ENCODE measurements at places on chromosomes 11 and 22.

GRCh38 chr11:128174465-128175291 lies 412.7 kb downstream of the ETS1 start:
- no peak for DNase-seq

DNA sequence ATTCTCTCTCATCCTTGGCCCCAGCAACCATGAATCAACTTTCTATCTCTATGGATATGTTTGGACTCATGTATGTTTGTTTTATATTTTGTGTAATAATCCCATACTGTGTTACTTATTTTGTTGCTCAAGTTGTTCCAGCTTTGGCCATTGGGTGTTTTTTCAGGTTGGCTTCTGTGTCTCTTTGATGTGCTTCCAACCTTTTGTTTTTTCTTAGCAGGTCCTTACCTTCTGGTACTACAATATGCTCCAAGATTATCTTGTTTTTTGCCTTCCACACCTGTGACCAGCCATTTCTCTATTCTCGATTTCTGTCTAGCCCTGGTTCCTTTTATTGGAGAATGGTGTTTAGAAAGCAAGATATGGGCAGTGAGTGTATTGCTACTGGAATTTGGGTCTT lies 14.2 kb downstream of the GVQW3 start:
- DNase-seq = no peak

GRCh38 chr11:86641537-86642261 lies 30.7 kb downstream of the ME3 start:
- no peak for DNase-seq

DNA sequence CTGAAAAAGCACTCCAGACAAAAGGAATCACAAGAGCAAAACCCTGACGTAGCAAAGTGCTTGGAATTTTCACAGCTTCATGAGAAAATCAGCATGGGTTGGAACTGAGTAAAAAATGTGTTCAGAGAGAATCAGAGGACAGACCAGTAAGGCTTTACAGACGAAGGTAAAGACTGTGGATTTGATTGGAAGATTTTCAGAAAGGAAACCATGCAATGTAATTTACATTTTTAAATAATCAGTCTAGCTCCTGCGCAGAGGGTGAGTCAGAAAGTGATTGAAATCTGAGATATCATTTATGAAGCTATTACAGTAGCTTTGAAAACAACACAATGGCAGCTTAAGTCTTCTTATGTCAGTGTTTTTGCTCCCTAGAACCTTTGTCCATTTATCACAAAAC lies 1122.3 kb downstream of the LRRC4C start:
- no peak for DNase-seq

DNA sequence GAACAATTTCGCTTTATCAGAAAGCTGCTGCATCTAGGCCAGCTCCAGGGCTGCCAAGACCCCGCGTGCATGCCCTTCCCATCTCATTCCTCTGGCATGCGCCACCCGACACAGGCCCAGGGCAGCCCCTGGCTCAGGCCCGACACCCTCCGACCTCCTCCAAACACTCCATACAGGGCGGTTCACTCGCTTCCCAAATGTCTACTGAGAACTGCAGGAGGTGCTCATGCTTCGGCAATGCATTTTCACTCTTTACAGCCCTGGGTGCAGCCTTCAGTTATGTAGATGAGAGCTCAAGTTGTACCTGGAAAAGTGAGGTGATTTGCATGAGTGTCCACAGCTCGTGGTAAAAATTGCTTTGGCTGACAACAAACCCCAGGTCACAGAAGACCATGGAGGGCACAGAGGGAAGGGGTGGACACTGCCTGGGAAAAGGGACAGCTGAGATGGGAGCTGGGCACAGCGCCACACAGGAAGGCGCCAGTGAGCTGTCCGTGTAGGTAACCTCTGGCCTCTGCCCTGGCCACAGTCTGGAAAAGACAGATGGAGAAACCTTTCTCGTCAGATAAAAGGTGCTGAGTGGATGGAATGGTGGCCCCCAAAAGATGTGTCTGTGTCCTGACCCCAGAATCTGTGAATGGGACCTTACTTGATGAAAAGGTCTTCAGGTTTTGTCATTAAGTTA lies 1351.9 kb downstream of the BRD1 start:
- DNase-seq = no peak

GRCh38 chr22:22098457-22099193 lies 116.0 kb upstream of the TOP3B start:
- DNase-seq = no peak

- DNase-seq = no peak
These were observed 40.6 kb downstream of the MPPED2 start for GRCh38 chr11:30545507-30545906.

DNA sequence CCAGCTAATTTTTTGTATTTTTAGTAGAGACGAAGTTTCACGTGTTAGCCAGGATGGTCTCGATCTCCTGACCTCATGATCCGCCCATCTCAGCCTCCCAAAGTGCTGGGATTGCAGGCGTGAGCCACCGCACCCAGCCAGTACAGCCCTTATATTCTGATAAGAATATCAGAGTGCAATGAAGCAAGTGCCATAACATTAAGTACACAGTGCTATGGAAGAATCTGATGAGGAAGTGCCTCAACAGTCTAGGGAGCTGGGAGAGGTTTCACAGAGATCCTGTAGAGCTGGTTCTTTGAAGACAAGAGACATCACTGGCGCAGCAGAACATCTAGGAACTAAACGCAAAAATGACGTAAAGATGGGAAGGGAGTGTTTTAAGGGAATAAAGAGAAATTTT lies 2.1 kb downstream of the RTCB start:
- DNase-seq = no peak

- no peak for DNase-seq
These were observed 469.8 kb upstream of the KIRREL3 start for GRCh38 chr11:127470306-127470884.

- no peak for DNase-seq
These were observed 1.6 kb upstream of the PHLDA2 start for GRCh38 chr11:2930704-2931419.

DNA sequence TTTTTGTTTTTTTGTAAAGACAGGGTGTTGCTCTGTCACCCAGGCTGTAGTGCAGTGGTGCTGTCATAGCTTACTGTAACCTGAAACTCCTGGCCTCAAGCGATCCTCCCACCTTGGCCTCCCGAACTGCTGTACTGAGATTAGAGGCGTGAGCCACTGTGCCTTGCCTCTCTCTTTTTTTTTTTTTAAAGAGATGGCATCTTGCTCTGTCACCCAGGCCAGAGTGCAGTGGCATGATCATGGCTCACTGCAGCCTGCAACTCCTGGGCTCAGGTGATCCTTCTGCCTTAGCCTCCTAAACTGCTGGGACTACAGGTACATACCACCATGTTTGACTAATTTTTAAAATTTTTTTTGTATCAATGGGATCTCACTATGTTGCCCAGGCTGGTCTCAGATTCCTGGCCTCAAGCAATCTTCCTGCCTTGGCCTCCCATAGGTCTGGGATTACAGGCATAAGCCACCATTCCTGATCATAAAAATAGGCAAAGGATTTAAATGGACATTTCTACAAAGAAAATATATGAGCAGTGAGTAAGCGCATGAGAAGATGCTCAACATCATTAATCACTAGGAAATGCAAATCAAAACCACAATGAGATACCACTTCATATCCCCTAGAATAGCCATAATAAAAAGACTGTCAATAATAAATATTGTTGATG lies 17.3 kb upstream of the CLNS1A start:
- no peak for DNase-seq

DNA sequence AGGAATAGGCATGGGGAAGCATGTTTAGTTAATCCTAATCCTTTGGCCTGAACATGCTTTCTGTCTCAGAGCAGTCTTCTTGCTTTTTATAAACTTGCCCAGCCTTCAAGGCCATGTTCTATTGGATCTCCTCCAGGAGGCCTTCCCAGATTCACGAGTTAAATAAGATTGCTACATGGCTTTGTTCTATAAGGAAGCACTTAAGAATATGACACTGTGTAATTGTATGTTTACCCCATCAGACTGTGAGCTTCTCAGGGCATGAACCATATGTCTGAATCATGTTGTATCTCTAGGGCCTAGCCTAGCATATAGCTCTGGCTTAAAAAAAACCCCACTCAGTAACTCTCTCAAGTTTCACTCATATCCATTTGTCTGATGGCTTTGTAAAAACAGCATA lies 26.4 kb upstream of the UCP3 start:
- no peak for DNase-seq

DNA sequence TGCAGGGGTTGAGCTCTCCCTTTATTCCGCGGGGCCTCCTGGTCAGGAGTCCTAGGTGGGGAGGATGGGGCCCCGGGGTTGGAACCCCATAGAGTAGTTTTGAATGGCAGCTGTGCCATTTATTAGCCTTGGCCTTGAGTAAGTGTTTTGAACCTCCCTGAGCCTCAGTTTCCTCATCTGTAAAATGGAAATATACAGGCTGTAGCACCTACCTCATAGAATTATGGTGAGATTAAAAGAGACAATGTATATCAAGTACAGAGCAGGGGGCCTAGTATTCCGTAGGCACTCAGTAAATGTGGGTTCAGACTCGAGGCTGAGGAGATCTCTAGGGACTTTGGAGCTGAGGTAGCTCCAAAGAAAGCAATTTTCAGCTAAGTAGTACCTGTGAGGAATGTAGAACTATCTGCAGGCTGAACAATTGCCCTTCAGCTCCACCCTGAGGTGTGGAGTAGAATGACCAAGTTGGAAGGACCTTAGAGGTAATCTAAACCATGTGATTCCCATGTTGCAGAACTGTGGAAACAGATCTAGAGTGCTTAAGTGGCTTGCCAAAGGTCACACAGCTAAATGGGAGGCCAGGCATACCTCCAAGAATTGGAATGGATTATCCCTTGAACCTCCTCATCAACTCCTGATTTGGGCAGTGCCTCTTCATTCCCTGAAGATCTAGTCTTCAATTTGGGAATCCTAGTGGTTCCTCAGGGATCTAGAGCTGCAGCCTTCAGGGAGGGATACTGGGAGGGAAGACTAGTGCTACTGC lies 682 bp downstream of the PGAP2 start:
- no peak for DNase-seq

- DNase-seq = no peak
These were observed 1.1 kb downstream of the ZBTB44 start for GRCh38 chr11:130313383-130314183.

DNA sequence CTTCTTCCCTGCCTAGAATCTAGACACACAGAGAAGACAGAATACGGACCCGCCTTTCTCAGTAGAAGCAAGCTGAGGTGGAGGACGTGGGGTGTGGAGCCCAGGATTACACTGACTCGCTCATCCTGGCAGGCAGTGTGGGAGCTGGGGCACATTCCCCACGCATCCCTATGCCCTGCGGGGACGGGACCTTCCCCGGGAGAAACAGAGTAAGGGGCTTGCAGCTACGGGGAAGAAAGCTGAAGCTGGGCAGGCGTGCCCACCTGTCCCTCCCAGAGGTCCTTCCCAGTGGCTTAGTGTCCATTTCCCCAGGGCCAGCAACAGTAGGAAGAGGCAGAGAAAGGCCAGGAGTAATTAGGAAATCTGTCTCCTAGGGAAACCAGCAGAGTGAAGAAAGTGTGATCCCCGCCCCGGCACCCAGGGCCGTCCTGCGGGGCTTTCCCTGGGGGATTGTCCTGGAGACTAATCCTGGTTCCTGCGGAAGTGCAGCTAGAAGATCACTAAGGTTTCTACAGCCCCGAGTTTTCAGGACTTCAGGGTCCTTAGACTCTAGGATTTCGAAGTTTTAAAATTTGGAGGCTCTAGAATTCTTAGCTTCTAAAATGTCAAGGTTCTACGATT lies 7.8 kb downstream of the DNAJB13 start:
- DNase-seq = no peak

DNA sequence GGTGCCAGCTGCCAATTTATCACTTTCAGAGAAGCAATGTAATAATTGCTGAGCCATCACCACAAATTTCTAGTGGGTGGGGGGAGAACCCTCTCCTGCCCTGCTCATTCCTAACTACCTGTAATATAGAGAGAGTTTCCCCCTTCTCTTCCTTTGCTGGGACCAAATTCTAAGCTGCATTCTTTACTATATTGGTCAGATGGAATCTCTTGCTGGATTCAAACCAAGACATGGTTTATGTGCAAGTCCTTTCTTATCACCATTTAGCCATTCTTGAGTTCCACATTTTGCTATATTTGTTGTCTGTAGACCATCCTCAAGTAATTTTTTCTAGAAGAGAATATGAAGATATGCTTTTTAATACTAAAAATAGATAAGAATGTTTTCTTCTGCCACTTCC lies 452.1 kb downstream of the MN1 start:
- no peak for DNase-seq

- DNase-seq = no peak
These were observed 80.3 kb downstream of the ETS1 start for GRCh38 chr11:128506999-128507611.

DNA sequence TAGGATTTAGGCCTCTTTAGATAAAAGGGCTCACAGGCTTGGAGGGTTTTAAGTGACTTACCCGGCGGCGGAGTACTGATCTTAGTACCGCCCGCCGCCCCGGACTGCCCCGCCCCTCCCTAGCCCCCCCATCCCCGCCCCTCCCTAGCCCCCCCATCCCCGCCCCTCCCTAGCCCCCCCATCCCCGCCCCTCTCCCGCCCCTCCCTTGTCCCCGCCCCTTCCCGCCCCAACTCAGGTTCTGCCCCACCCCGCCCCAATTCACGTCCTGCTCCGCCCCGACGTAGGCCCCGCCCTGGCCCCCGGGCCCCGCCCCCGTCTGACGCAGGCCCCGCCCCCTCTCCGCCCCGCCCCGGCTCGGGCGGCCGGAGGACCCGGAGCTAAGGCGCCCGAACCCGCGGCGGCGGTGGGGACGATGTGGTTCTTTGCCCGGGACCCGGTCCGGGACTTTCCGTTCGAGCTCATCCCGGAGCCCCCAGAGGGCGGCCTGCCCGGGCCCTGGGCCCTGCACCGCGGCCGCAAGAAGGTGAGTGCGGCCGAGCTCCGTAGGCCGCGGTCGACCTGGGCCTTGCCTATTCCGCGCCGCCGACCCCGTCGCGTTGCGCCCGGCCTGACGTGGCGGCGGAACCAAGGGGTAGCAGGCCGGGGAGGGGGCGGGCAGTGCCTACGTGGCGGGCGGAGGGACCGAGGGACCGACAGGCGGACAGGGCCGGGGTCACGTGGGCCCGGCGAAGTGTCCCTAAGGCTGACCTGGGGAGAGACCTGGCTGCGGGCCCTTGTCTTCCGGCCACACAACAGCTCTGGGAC lies at the start of gene SCYL1:
SCYL1 (plus strand) TSS at position 343 of the 805 bp plus-strand sequence; CDS start at position 414, 71 bp downstream.
- DNase-seq = no peak

DNA sequence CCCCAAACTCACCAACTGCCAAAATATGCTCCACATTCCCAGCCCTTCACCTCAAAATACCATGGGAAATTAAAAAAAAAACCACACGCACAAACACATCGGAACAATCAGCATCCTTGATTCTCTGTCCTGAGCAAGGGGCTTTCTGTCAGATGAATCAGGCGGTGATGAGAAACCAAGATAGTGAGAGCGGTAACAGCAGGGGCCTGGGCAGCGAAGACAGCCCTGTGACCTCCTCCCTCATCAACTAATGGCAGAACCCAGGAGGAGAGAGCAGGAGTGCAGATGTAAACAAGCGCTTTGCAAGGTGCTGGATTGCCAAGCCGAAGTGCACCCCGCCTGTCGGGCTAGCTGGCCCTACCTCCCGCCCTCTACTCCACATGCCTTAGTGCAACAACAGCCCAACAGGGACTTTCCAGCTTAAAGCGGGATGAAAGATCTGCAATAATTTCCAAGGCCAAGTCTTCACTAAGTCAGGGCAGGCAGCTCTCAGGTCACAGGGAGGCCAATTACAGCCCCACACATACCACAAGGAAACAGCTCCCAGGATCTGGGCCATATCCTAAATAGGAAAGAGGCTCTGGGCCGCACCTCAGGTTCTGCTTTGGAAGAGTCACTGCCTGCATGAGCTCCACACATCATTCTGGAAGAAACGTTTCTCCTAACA lies 72.2 kb upstream of the BID start:
- DNase-seq = no peak
